ENCODE measurements at places on chromosomes 2 and 18.

DNA sequence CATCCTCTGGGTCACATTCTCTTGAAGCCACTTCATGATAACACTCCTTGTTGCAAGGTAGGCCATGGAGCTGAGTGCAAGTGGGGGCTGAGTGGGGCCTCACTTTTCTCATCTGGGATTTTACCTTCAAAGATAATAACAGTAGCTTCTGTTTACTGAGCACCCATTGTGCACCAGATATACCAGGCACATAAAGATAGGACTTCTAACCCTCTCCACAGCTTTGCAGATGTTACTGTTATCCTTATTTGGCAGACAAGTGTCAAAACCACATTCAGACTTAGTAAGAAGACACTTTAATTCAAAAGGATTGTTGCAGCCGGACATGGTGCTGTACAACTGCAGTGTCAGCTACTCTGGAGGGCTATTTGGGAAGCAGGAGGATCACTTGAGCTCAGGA, 12.8 kb upstream of the FAM136A start:
- peaks cover 34% of the 10 kb centered on the region for H3K27me3 ChIP-seq
- DNase-seq, result no peak
- no peak overlapping the region for H3K27ac ChIP-seq
- H3K4me3 ChIP-seq, result no peak overlapping the region

GRCh38 chr2:38716185-38716584, 35.0 kb downstream of the SRSF7 start:
- no peak overlapping the region for H3K4me3 ChIP-seq
- peaks cover 9% of the 10 kb centered on the region for H3K4me1 ChIP-seq
- peak overlapping the region; percentile 13 for H3K27ac ChIP-seq
- peaks cover 13% of the 10 kb centered on the region for H3K36me3 ChIP-seq

GRCh38 chr2:163779970-163780597, 44.3 kb upstream of the FIGN start:
- peaks cover 15% of the 10 kb centered on the region for H3K4me1 ChIP-seq
- DNase-seq, result no peak
- H3K36me3 ChIP-seq, result no peaks in the 10 kb centered on the region
- no peak overlapping the region for H3K27ac ChIP-seq
- no peak overlapping the region for H3K4me3 ChIP-seq
- no peaks in the 10 kb centered on the region for H3K27me3 ChIP-seq

DNA sequence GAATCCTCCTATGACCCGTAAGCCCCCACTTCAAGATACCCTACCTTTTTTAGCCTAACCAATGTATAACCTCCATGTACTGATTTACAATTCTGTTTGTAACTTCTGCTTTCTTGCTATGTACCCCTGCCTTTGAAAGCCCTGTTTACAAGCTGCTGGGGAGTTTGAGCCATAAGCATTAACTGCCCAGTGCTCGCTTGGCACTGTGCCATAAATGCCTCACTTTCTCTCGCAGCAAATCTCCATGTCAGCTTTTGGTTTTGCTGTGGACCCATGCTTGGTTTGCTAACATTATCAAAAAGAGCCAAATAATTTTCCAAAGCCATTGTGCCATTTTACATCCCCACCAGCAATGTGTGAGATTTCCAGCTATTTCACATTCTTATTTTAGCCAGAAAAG, 51.8 kb downstream of the TEX51 start:
- H3K4me1 ChIP-seq, result peaks cover 4% of the 10 kb centered on the region
- peaks cover 28% of the 10 kb centered on the region for H3K27me3 ChIP-seq
- H3K36me3 ChIP-seq, result no peaks in the 10 kb centered on the region
- no peak for DNase-seq
- no peak overlapping the region for H3K4me3 ChIP-seq

- H3K27me3 ChIP-seq, result no peaks in the 10 kb centered on the region
- peaks cover 20% of the 10 kb centered on the region for H3K36me3 ChIP-seq
- H3K4me3 ChIP-seq, result no peak overlapping the region
Measured at GRCh38 chr18:62287781-62288664, 37.1 kb upstream of the TNFRSF11A start.

GRCh38 chr2:113212245-113213060, 38.7 kb downstream of the PSD4 start:
- no peaks in the 10 kb centered on the region for H3K36me3 ChIP-seq
- H3K27ac ChIP-seq, result peak overlapping the region; percentile 81
- DNase-seq, result no peak
- no peaks in the 10 kb centered on the region for H3K27me3 ChIP-seq

DNA sequence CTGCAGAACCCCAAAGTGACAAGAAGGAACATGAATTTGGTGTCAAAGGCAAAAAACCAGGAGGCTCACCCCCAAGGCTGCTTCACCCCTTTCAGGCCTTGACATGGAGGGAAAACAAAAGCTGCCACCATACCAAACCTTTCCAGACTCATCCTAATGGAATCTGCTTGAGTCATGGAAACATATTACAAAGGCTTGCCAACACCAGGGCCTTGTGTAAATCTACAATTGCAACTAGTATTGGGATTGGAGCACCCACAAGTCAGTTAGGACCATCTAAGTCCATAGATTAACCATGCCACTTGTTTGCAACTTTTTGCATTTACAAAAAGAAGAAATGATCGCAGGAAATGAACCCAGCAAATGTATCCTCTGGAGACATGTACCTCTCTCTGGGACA, 297.6 kb downstream of the CDCA7 start:
- no peak for DNase-seq
- no peaks in the 10 kb centered on the region for H3K27me3 ChIP-seq
- no peak overlapping the region for H3K4me3 ChIP-seq
- H3K27ac ChIP-seq, result no peak overlapping the region

GRCh38 chr2:160974803-160975202, 185.4 kb upstream of the TANK start:
- peaks cover 3% of the 10 kb centered on the region for H3K36me3 ChIP-seq
- peaks cover 7% of the 10 kb centered on the region for H3K4me1 ChIP-seq
- DNase-seq, result no peak
- no peak overlapping the region for H3K4me3 ChIP-seq
